Renal cortex interstitium (tissue), 15 donors: ENCODE measurements at places on chromosomes 12 and 14. TPM values are rescaled to one million over a fixed set of nuclear protein-coding genes. Genes with fewer than 3 reads are reported as not detected.
A peak's percentile ranks its signal among the peaks of the same experiment; 100 is the strongest.

- DNase-seq: no peak
Observed at GRCh38 chr12:59698600-59698999, 102.8 kb downstream of the SLC16A7 start.

GRCh38 chr14:86003998-86004397 is 474.1 kb downstream of the FLRT2 start:
- DNase-seq: no peak

- DNase-seq: no peak
Observed at GRCh38 chr12:128969480-128970055, 116.3 kb downstream of the GLT1D1 start.

- no peak for DNase-seq
Observed at GRCh38 chr12:81255947-81256346, 178.1 kb downstream of the ACSS3 start.

DNA sequence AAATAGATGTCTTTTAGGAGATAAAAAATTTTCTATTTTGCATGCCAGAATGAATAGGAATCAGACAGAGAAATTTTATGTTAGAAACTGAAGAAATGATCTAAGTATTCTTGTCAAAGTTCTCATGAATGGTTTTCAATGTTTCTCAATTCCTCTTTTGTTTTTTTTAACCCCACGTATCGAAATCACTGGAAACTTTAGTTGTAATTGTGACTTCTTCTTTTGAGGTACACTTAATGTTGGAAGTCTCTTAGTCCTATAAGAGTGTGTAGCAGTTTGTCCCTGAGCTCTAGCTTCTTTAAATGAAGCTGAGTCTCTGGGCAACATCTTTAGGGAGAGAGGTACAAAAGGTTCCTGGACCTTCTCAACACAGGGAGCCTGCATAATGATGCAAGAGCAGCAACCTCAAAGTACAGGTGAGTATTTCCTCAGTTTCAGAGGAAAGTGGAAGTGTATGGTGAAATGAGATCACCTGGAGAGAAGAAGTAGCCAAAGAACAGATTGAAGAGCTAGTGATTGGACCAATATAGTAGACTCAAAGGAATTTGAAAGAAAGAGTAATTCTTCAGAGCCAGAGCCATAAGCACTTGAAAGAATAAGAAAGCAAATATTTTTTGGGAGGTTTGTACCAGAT is at the start of gene CLEC6A:
Gene CLEC6A, plus strand, starts transcription at position 236 of the 634 bp plus-strand sequence. Its CDS starts 150 bp downstream, at position 386.
- no peak for DNase-seq

DNA sequence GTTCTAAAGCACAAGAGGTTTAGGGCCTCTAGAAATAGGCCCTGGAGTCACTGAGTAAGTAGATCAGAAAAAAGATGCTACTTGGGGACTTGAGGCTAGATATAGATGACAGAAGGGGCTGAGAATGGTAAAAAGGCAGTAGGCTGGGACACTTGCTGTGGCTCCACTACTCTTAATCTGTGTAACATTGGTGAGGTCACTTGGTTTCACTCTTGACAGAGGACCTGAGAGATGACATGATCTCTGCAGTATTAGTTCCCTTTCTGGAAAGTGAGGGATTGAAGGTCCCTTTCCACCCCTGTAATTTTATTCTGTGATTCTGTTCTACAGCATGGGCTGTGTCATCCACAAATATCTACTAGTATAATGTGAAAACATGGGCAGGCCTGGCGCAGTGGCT is 39.7 kb downstream of the MAPKAPK5 start:
- no peak for DNase-seq

- DNase-seq: no peak
Observed at GRCh38 chr12:111389635-111390034, 16.1 kb upstream of the SH2B3 start.

- no peak for DNase-seq
Observed at GRCh38 chr12:94171595-94171930, 23.2 kb downstream of the PLXNC1 start.

- no peak for DNase-seq
Observed at GRCh38 chr14:104687601-104688504, 1.6 kb upstream of the INF2 start.

DNA sequence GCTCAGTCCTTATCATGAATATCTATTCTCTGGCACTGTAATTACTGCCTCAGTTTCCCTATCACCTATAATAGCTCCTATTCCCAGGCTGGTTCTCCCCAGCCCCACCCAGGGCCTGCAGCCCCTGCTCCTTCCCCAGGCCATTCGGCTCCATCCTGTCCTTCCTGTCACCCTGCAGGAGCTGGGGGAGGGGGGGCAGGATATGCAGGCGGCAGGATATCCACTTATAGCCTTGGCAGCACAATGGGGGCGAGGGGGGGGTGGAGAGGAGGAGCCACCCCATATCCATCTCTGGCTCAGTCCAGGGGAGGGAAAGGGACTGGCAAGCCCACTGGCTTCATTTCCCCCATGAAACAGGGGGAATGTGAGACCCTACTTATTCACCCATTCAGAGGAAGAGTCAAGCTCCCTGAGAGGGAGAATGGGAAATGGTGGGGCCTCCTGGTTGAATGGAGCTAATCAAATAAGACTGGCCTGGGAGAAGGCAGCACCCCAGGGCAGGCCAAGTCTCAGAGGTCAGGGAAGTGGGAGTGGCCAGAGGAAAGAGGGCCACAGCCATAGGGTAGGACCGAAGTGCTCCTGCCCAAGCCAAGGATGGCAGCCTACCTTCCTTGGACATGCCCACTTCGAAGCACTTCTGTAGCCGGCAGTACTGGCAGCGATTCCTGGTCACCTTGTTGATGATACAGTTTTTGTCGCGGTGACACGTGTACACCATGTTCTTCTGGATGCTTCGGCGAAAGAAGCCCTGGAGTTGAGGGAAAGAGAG is 7.8 kb upstream of the ITGB7 start:
- DNase-seq: no peak

DNA sequence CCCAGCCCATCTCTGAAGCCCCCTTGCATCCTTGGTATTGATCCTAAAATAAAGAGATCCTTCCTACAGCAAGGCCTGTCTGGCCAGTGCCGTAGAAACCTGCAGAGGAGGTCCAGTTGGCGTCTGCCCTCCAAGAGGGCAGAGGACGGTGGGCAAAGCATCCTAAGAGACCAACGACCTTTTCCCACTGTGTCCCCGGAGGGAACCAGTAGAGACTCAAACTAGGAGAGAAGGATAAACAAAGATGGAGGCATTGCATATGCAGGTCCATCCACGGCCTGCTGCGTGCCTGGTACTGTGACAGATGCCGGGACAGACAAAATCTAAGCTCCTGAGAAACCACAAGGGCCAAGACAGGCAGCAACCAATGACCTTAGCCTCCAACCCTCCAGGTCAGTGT is 3.8 kb downstream of the NCKAP5L start:
- DNase-seq: no peak

DNA sequence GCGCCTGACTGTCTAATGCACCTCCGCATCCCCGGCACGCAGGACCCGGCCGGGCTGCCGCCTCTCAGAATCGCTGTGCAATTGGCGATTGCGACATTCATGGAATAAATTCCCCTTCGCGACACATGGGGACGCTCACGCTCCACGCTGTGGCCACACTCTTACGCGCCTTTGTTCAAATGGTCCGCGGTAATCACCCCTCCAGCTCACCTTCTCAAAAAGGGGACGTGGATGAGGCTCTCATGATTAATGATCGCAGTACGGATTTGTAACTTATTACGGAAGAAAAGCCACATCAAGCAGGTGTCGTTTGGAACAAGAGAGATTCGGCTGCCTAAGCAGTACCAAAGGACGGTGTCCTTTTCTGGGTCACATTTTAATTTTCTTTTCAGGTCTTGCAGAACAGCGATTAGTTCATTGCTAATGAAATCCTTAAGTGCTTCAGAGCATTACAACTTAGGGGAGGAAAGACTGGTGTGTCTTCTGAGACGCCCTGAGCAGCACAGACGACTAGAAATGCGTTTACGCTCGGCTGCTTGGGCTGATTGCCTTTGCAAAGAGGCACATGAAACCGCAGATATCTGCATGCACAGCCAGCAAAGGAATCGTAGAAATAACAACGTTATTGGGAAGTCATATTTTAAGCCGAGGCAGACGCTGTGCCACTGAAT is 37.3 kb upstream of the ADGRD1 start:
- DNase-seq: peak; percentile 52

DNA sequence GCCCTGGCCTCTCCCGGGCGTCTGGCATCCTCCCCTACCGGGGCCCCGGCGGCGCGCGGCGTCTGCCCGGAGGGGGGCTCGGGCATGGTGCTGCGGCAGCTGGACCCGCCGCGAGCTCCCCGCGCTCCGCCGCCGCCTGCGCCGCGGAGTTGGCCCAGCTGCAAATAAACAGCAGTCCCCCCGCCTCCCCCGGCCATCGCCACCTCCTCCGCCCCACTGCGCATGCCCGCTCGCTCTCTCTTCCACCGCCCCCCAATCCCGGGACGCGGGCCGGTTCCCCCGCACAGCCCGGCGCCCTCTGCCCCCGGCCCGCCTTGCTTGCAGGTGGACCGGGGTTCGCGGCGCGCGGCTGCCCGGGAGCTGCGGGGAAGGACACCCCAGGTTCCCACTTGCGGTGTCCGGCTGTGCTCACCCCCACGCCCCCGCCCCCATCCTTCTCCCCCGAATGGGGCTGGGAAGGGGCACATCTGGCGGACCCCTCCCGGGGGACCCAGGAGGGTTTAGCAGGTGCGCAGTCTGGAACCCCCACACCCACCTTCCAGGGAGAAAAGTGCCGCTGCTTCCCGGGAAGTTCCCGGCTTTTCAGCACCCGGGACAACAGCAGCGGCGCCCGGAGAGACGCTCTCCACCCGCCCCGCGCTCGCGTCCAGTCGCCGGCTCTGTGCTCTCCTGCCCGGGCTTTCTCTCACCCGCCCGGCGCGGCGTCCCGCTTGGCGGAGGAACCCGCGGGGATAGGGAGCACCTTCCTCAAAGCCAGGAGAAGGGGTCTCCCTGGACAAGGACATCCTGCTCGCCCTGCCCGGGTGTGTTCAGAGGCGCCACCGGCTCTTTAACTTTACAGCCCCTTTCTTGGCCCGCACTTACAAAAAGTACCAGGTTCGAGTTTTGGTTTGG is at the start of gene TMTC1:
Gene TMTC1, minus strand, starts transcription at position 170 of the 894 bp plus-strand sequence. CDS start 191 bp downstream, outside the sequence.
- DNase-seq: peak; percentile 57

DNA sequence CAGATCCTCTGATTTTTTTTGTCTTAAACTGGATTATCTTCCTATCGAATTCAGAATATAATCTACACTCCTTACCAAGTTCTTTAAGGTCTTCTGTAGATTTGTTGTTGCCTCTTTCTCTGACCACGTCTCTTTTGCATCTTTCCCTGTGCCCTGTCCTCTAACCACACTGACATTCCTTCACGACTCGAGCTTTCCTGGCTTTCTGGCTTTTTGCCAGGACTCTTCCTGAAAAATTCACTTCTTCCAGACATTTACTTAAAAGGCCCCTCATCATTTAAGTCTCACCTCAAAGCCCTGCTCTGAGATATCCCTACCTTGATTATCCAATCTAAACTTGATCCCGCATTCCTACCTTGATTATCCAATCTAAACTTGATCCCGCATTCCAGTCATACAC is 422.3 kb upstream of the DCN start:
- DNase-seq: no peak

- no peak for DNase-seq
Observed at GRCh38 chr12:66392266-66392915, 90.1 kb downstream of the HELB start.

GRCh38 chr12:38149395-38150073 is 167.0 kb upstream of the ALG10B start:
- no peak for DNase-seq

- DNase-seq: no peak
Observed at GRCh38 chr14:59107819-59108218, 80.6 kb upstream of the DAAM1 start.

GRCh38 chr12:9868311-9868801 is 798 bp downstream of the CLEC2B start:
- DNase-seq: no peak

DNA sequence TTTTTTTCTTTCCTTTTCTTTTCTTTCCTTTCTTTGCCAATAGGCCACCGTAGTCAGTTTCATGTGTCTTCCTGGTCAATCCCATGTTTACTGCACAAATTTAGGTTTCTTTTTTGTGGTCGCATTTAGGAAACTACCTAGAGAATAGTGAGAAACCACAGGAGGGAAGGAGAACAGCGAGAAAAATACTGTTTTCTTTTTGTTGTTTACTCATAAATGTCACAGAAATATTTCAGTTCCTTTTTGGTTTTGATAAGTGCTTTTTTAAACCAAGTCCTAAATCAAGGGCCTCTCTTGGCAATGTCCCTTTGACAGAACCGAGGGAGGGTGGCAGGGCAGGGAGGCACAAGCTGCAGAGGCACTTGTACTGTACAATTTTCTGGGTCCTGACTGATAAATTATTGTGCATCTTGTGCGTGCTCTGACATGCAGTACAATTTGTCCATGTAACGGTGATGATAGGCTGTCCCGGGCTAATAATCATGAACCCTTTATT is 326.1 kb downstream of the CACNA1C start:
- DNase-seq: no peak

- no peak for DNase-seq
Observed at GRCh38 chr12:49345825-49346658, 646 bp upstream of the DNAJC22 start.

- DNase-seq: no peak
Observed at GRCh38 chr12:14950982-14951746, 10.2 kb downstream of the ARHGDIB start.

DNA sequence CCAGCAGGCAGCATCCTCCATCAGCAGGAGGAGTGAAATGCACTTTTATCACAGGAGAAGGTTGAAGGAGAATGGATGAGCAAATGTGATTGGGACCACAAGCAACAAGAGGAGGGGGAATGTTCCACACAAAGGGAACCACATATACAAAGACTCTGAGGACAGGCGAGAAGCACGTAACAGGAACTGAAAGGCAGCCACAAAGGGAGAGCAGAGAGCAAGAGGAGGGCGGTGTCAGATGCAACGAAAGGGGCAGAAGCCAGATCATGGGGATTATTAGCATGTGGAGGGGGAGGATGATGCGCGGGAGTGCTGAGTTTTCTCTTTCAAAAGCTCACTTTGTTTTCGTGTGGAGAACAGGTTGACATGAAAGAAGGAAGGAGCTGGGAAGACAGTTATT is 241.1 kb downstream of the SPTSSA start:
- no peak for DNase-seq

- no peak for DNase-seq
Observed at GRCh38 chr12:131455581-131456110, 255.2 kb upstream of the SFSWAP start.

DNA sequence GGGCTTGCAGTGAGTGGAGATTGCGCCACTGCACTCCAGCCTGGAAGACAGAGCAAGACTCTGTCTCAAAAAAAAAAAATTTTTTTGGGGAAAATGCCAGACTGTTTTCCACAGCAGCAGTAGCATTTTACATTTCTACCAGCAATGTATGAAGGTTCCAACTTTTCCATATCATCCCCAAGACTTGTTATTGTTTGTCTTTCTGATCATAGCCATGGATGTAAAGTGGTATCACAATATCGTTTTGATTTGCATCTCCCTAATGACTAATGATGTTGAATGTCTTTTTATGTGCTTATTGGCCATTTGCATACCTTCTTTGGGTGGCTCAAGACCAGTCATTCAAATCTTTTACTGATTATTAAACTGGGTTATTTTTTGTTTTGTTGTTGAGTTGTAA is 63.7 kb downstream of the NTN4 start:
- no peak for DNase-seq

The SLCO1C1 gene
- polyA plus RNA-seq: 0.61 TPM

The MYF5 gene
- polyA plus RNA-seq: 0.09 TPM

The BICD1 gene
- polyA plus RNA-seq: 23.3 TPM

The KCNMB4 gene
- 18.4 TPM for polyA plus RNA-seq

The COX8C gene
- 0.39 TPM for polyA plus RNA-seq

The CMTM5 gene
- polyA plus RNA-seq: 2.3 TPM

The SDR9C7 gene
- 0.11 TPM for polyA plus RNA-seq

The TSPAN19 gene
- 0.85 TPM for polyA plus RNA-seq

The SYT1 gene
- polyA plus RNA-seq: 22.0 TPM
